ENCODE measurements at places on chromosomes 4 and X.

DNA sequence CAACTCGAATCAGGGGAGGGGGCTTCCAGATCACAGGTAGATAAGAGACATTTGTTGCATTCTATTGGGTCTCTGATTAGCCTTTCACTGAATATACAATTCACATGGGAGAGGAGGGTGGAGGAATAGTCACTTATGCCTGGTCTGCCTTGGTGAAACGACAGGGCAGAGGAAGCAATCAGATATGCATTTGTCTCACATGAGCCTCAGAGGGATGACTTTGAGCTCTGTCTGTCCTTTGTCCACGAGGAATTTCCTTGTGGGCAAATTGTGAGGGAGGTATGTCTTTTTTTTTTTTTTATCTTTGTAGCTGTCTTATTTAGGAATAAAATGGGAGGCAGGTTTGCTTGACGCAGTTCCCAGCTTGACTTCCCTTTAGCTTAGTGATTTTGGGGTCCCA lies 28.5 kb upstream of the TMSB4X start:
- no peak for DNase-seq

GRCh38 chrX:6382284-6382683 lies 152.6 kb downstream of the VCX3A start:
- DNase-seq = no peak

DNA sequence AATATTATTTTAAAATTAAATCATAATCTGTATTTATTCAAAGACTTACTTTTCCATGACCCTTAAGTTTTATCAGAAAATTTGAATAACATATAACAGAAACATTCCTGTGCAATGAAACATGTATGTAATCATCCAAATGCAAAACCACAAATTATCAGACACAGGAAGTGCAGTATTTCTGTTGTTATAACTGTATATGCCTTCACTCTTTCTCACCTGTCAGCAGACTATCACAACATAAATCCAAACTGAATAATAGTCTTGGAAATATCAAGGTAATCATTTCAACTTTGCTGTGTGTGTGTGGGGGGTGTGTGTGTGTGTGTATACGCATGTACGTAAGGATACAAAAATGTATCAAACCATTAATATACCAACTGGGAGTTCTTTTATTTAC lies 285.9 kb downstream of the SLC7A11 start:
- no peak for DNase-seq

DNA sequence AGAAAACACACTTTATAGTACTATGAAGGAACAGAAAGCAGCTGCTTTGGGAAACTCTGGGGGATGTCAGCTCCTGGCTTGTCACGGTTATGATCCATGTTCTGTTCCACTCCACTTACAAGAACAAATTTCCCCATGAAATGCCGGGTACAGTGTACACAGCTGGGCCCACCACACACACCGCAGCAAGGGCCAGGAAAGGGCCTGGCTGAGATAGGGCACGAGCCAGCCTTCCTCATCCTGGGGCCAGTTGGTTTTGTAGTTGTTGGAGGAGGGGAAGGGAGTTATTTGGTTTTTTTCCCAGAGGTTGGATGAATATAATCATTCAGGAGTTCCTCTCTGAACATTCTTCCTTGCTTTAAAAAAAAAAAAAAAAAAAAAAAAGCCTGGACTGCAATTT lies 56.8 kb downstream of the SEPSECS start:
- DNase-seq = no peak
